ENCODE measurements at places on chromosomes 7 and 10.
A peak's percentile ranks its signal among the peaks of the same experiment; 100 is the strongest.

- H3K27me3 ChIP-seq: no peaks in the 10 kb centered on the region
- H3K4me1 ChIP-seq: peaks cover 5% of the 10 kb centered on the region
- H3K27ac ChIP-seq: no peak overlapping the region
- no peaks in the 10 kb centered on the region for H3K36me3 ChIP-seq
Observed at GRCh38 chr7:73908123-73908611, 47.2 kb downstream of the TMEM270 start.

DNA sequence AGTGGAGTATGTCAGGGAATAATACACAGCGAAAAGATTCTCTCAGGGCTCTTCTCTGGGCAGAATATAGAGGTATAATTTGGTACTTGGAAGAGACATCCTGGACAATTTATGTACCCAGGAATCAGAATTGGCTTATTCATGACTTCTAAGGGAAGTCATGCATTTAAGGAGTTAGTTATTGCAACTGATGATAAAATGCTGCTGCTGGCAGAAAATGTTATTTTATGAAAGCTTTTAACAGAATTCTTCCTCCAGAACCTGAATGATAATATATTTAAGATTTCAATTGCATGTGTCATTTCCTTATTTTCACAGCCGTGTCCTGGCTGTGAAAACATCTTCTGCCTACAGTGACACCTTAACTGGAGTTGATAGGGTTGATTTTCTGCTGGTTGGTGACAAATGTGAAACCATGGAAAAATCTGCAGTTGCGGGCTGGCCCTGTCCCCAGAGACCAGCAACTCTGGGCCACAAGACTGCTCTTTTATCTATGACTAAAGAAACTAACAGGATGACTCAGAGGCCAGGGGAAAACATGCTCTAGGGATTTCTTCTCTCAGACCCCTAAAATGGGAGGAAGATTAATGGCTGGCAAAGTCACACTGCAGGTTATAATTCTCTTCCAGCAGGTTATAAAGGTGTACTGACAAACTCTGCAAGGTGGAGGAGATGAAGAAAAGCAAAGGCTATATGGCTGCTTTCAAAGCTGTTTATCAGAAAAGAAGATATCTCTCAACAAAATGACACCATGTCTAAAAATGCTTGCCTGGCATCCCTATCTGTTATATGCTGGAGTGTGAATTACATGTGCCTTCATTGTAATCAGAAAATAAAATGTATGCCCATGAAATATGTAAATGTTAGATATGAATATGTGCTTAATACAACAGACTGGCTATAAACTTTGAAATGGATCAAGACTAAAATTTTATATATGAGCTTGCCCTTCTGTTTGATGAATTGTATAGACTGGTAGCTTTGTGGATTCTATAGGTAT lies 12.1 kb upstream of the TRUB1 start:
- H3K27ac ChIP-seq: no peak overlapping the region
- DNase-seq: peak; percentile 59
- no peaks in the 10 kb centered on the region for H3K27me3 ChIP-seq
- no peaks in the 10 kb centered on the region for H3K36me3 ChIP-seq
- H3K4me1 ChIP-seq: peaks cover 12% of the 10 kb centered on the region

GRCh38 chr10:102608487-102608886 lies 35.8 kb upstream of the TRIM8 start:
- DNase-seq: no peak
- no peak overlapping the region for H3K27ac ChIP-seq
- no peaks in the 10 kb centered on the region for H3K27me3 ChIP-seq
- no peak overlapping the region for H3K4me3 ChIP-seq
- H3K4me1 ChIP-seq: peaks cover 8% of the 10 kb centered on the region

DNA sequence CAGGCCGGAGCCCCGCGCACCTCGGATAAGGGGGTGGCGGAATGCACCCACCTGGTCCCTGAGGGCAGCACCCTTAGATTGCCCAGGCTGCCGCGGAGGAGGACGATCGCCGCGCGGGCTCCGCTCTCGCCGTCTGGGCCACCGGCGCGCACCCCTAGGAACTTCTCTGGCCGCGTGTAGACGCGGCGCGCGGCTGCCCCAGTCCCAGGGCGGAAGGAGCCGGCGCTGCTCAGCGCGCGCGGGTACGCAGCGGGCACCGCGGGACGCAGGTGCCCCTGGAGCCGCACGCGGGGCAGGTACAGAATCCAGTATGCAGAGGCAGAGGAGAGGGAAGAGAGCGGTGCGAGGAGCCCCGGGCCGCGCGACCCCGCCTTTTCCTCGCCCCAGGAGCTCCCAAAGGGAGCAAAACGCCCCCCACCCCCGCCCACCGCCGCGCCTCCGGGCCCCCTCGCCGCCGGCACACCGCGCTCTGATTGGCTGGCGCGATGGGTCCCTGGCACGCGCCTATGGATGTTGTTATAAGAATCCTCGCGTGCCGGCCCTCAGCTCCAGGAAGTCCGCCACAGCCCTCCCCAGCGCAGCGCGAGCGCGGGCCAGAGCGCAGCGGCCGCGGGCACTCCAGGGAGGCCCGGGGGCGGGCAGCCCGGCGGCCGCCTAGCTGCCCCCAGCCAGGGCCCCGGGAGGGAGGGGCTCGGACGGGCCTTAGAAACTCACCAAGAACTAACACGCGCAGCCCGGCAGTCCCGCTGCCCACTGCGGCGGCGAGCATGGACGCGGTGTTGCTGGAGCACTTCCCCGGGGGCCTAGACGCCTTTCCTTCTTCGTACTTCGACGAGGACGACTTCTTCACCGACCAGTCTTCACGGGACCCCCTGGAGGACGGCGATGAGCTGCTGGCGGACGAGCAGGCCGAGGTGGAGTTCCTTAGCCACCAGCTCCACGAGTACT lies at the start of gene PTF1A:
Gene PTF1A (plus strand): TSS at position 549 of the 948 bp plus-strand sequence. CDS start 219 bp downstream, at position 768.
- peak; percentile 88 for DNase-seq
- H3K27ac ChIP-seq: peak within 1 kb of the TSS; percentile 85
- H3K36me3 ChIP-seq: no peaks in the 10 kb centered on the region
- H3K4me1 ChIP-seq: peaks cover 64% of the 10 kb centered on the region
- no peaks in the 10 kb centered on the region for H3K27me3 ChIP-seq
- H3K4me3 ChIP-seq: peak within 1 kb of the TSS; percentile 83

DNA sequence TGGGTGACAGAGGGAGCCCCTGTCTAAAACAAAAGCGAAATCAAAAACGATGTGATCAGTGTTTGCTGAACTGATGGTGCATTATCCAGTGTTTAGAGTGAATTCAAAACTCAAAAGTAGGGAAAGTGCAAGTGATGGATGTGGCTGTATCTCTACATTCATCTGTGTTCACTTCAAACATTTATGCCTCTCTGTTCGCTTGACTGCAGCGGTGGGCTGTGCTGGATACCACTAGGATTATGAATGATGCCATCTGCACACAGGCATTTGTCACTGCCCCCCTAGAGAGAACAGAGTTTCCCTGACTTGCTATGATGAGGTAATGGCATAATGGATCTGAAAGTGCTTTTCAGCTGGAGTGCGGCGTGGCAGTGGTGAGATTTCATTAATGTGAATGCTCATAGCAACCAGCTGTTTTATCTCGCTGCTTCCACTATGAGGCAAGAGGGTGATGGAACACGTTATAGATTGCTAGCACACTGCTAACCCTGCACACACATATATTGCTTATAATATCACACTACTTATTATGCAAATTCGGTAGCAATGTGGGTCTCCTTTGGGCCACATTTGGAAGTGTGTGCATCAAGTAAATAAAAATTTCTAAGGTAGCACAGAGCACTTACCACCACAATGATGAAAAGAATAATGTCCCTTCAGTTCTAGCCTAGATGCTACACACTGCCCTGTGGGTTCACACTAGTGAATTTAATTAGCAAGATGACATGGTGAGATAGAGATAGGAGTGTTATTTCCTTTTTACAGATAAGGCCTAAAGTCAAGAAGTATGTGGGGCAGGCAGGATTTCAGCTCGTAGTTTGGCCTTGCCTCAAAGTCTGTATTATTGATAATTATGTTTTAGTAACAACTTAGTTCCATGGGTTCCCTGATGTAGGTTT lies 164.7 kb downstream of the CAMK1D start:
- no peak overlapping the region for H3K4me3 ChIP-seq
- no peaks in the 10 kb centered on the region for H3K36me3 ChIP-seq
- H3K4me1 ChIP-seq: peaks cover 16% of the 10 kb centered on the region
- DNase-seq: no peak
- no peak overlapping the region for H3K27ac ChIP-seq
- H3K27me3 ChIP-seq: no peaks in the 10 kb centered on the region

DNA sequence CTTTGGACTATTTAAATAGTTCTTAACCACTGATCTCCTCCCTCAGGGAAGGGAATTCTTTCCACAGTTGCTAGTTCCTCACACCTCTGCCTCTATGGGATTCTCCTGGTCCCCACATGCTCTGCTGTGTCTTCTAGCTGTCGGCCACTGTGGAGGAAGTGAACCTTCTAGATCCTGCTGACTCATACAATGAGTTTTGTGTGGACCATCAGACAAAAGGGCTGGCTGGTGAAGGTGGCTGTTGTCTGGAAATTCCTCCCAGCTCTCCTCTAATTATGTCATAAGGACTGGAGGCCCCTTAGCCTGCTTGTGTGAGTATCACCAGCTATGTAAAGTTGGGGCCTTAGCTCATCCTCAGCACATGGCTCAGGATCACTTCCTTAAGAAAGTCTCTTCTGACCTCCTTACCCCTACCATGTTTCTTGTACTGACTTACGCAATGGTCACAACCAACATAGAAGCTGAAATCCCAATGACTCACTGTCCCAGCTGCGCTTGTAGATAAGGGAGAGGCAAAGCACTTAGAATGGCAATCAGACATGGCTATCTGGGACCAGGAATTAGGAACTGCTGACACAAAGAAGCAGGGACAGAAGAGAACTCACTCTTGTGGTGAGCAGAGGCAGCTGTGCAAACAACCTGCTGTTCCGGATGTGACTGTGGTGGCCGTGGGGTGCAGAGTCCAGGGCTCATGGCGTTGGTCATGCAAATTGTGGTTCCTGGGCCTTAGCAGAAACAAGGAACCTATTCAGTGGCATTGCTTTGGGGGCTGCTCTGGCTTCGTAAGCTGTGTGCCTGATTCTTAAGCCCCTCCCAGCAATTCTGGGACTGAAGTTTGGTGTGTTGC lies 2.5 kb upstream of the MACC1 start:
- peak; percentile 91 for DNase-seq
- no peaks in the 10 kb centered on the region for H3K36me3 ChIP-seq
- no peak overlapping the region for H3K4me3 ChIP-seq

DNA sequence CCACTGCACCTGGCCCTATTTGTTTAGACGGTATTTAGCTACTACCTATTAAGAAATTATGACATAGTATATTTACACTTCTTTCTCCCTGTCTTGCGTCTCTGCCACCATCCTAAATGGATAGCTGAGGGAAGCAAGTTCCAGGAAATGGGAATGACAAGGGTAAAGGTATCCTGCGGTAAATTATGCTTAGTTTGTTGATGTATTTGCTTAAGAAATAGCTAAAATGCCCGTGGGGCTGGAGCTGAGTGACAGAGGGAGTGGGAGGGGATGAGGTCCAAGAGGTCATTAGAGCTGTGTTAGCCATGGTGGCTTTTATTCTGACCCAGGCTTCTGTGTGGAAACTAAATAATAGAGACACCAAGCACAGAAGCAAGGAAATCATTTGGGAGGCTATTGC lies 29.0 kb upstream of the UBE2D1 start:
- no peaks in the 10 kb centered on the region for H3K4me1 ChIP-seq
- no peaks in the 10 kb centered on the region for H3K36me3 ChIP-seq
- DNase-seq: no peak
- H3K27ac ChIP-seq: no peak overlapping the region
- peaks cover 7% of the 10 kb centered on the region for H3K27me3 ChIP-seq
- H3K4me3 ChIP-seq: no peak overlapping the region

GRCh38 chr7:69295977-69296376 lies 302.3 kb upstream of the AUTS2 start:
- no peak overlapping the region for H3K27ac ChIP-seq
- no peak for DNase-seq
- no peaks in the 10 kb centered on the region for H3K27me3 ChIP-seq
- H3K4me1 ChIP-seq: no peaks in the 10 kb centered on the region

DNA sequence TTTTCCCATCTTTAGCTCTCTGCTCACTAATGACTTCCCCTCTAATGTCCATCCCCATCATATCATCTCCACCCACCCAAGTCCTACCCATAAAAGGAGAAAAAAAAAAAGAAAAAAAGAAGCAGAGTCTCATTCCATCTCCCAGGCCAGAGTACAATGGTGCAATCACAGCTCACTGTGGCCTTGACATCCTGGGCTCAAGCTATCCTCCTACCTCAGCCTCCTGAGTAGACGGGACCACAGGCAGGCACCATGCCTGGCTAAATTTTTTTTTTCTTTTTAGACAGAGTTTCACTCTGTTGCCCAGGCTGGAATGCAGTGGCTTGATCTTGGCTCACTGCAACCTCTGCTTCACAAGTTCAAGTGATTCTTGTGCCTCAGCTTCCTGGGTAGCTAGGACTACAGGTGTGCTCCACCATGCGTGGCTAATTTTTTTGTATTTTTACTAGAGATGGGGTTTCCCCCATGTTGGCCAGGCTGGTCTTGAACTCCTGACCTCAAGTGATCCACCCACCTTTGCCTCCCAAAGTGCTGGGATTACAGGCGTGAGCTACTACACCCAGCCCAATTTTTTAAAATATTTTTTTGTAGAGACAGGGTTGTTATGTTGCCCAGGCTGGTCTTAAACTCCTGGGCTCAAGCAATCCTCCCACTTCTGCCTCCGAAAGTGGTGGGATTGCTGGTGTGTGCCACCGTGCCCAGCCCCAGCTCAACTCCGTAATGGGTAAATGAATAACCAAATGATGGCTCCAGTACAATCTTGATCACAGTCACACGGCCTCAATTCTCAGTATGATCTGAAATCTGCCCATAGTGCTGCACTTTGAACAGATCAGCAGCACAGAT lies 24.6 kb upstream of the SGMS1 start:
- DNase-seq: no peak
- no peaks in the 10 kb centered on the region for H3K27me3 ChIP-seq
- H3K4me3 ChIP-seq: no peak overlapping the region
- no peaks in the 10 kb centered on the region for H3K36me3 ChIP-seq

DNA sequence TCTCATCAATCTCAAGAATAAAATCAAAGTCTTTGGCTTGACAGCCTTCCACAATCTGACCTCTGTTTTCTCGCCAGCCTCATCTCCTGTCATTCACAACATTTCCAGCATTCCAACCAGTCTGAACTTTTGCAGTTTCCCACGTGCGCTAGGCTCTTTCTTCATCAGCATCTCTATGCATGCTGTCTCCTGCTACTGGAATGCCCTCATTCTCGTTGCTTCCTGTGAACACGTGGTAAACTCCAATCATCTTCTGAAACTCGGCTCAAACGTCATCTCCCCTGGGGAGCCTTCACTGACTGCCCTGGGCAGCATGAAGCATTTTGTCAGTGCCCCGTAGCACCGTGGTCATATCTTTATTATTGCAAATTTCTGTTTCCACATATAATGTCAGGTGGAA lies 12.2 kb upstream of the RSBN1L start:
- no peaks in the 10 kb centered on the region for H3K27me3 ChIP-seq
- peak; percentile 51 for DNase-seq
- H3K36me3 ChIP-seq: no peaks in the 10 kb centered on the region
- H3K27ac ChIP-seq: peak overlapping the region; percentile 30
- H3K4me1 ChIP-seq: peaks cover 86% of the 10 kb centered on the region

GRCh38 chr7:17120756-17121155 lies 177.7 kb upstream of the AHR start:
- no peaks in the 10 kb centered on the region for H3K27me3 ChIP-seq
- no peak overlapping the region for H3K4me3 ChIP-seq
- H3K4me1 ChIP-seq: no peaks in the 10 kb centered on the region
- no peak for DNase-seq
